ENCODE measurements at places on chromosomes 7 and 10.

DNA sequence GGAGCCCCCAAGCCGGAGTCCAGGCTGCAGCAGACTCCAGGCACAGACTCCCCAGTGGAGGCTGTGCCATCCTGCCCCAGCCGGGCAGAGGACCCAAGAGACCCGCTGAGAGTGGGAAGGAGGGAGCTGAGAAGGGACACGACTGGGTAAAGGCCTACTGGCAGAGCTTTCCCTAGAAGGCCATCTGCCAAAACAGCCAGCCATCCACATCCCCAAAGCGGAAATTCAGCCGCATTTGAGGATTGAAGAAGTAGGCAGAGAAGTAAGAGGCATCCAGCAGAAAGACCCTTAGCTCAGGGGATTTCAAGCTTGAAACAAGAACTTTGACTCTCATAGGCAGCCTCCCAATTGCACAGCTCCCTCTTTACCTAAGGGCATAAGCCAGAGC, 857 bp downstream of the CPXM2 start:
- DNase-seq = no peak

- peak; percentile 72 for DNase-seq
Observed at GRCh38 chr10:30247704-30248103, 101.4 kb downstream of the MTPAP start.

GRCh38 chr7:1915956-1916600, 246.0 kb downstream of the ELFN1 start:
- no peak for DNase-seq

GRCh38 chr10:14499601-14499904, 168.8 kb upstream of the FRMD4A start:
- no peak for DNase-seq

DNA sequence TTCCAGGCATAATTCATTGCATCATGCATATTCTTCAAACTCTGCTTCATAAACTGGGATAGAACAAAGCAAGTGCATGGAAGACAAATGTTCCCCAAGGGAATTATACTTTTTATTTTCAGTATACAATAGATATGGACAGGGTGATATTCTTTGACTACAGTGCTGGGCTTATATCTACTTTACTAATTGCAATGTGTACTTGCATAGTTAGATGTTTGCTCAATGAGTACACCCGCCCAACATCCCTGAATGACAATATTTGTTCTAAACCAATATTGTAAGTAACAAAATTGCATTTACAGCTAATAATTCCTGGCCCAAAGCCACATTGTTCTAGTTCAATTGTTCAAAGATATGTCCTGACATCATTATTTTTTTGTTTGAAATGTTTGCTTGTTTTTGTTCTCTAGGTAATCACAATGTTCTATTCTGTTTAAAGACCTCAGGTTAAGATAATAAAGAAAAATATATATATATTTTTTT, 171.4 kb downstream of the PTN start:
- DNase-seq = no peak

DNA sequence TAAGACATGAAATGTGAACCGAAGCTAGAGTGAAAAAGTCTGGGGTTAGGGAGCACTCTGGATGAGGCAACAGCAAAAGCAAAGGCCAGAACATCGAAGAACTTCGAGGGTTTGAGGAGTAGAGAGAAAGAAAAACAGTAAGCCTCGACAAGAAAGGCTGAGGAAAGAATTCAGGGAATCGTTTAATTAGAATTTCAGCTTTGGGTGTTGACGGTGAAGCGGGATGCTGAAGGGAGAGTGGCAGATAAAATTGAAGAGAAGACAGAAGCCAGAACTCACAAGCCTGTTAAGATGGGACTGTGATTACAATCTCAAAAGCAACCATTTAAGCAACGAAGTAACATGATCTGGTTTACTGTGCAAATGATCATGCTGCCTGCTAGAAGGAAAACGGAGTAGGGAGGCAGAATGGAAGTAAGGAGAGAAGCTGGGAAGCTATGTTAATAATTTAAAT, 2.1 kb downstream of the TRDMT1 start:
- peak; percentile 32 for DNase-seq

DNA sequence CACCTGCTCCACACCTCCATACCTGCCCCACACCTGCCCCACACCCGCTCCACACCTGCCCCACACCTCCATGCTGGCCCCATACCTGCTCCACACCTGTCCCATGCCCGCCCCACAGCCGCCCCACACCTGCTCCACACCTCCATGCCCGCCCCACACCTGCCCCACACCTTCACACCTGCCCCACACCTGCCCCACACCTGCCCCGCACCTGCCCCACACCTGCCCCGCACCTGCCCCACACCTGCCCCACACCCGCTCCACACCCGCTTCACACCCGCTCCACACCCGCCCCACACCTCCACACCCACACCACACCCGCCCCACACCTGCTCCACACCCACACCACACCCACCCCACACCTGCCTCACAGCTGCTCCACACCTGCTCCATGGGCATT, 53.0 kb downstream of the PARP12 start:
- DNase-seq = no peak

Measured in hematopoietic multipotent progenitor cell treated with erythropoietin and hydrocortisone succinate and interleukin-3 and kit ligand, for 4 days (in vitro differentiated cells).